ENCODE measurements at places on chromosomes 1 and 21.

DNA sequence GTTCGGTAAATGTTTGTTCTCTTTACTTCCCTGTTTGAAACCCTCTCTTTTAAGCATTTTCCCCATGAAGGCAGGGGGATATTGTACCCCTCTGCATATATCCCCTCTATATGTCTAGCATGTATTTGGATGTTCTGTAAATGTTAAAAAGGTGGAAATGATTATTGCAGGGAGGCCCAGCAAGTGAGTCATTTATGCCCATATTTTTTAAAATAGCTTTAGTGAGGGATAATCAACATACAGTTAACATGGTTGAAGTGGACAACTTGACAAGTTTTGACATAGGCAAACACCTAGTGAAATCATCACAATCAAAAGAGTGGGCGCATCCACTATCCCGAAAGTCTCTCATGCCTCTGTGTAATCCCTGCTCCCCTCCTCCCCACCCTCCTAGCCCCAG lies 20.8 kb upstream of the RGS16 start:
- no peak for DNase-seq

GRCh38 chr1:171794085-171794484 lies 12.6 kb downstream of the METTL13 start:
- peak; percentile 71 for DNase-seq

- peak; percentile 10 for DNase-seq
Observed at GRCh38 chr1:220300442-220301121, 28.3 kb upstream of the RAB3GAP2 start.

DNA sequence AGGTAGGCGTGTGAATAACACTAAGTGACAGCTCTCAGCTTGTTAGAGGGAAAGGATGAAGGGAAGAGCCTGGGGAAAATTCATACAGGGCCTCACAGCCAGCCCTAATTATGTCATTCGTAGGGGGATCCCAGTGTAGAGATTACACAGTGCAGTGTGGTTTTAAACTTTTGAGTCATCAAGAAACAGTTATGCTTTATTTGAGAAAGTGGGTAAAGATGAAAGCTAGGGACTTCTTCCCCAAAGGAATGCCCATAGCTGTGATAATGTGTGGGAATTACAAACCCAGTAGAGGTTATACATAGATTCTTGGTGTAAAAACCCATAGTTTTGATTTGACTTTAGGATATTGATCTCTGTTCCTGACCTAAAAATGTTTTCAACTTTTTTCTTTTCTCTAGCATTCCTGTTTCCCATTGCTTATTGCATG lies 1.9 kb downstream of the TTF2 start:
- no peak for DNase-seq

GRCh38 chr1:94006604-94007003 lies 97.4 kb upstream of the GCLM start:
- DNase-seq: no peak

- DNase-seq: no peak
Observed at GRCh38 chr1:245094954-245095353, 59.8 kb upstream of the KIF26B start.

- no peak for DNase-seq
Observed at GRCh38 chr1:29043274-29043965, 80.3 kb downstream of the TMEM200B start.

DNA sequence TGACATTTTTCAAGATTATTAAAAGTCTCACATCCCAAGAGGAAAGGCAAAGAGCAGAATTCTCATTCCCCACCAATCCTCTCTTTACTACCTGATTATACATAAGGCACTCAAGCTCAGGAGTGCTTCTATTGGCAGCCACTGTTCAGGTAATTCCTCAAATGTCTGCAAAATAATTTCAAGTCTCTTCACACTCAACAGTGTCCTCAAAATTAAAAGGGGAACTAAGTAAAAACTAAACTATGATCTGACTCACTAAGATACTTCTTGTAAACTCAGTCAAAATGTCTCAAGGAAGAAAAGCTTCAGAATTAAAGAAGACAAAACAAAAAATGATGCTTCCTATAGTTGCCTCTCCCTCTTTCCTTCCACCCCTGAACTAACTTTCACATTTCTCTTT lies 135.6 kb downstream of the GPATCH2 start:
- no peak for DNase-seq

DNA sequence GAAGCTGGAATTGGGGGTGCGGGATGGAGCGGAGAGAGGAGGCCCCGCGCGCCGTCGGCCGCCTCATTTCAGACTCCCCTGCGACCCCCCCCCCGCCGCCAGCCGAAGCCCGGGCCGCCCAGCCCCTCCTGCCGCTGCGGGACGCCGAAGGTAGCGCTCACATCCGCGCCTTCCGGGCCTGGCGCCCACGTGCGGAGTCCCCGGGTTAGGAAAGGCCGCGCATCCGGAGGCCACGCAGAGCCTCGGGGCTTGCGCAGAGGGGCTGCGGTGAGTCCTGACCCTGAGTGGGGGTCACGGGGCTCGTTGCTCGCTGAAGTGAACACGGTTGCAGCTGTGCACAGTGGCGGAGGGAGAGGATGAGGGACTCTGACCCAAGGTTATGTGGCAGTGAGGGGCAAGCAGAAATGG lies 552 bp upstream of the ZNF496 start:
- peak; percentile 68 for DNase-seq

DNA sequence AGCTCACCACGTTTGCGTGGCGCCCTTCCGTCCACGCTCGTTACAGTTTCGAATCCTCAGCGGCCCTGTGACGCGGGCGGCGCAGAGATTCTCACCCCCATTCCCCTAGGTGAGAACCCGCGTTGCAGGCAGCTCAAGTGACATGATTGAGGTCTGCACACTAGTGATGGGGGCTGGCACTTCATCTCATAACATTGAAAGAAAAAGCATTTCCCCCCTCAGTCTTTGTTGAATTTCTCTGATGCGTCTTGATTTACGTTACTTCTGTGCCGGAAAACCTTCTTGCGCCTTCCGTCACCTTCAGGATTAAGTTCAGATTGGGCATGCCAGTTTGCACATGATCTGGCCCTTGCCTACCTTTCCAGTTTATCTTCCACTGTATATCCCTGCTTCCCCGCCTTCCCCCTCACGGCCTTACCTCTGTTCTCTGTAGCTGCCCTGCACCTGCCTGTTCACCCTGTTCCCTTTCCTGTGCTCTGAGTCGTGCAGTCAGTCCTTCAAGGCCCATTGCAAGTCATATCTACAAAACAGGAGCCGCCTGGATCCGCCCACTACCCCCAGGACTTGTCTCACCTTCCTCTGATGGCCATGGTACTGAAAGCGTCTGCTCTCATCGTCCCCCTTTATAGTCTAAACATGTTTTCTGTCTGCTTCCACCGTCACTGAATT lies 1.1 kb downstream of the CTPS1 start:
- no peak for DNase-seq

DNA sequence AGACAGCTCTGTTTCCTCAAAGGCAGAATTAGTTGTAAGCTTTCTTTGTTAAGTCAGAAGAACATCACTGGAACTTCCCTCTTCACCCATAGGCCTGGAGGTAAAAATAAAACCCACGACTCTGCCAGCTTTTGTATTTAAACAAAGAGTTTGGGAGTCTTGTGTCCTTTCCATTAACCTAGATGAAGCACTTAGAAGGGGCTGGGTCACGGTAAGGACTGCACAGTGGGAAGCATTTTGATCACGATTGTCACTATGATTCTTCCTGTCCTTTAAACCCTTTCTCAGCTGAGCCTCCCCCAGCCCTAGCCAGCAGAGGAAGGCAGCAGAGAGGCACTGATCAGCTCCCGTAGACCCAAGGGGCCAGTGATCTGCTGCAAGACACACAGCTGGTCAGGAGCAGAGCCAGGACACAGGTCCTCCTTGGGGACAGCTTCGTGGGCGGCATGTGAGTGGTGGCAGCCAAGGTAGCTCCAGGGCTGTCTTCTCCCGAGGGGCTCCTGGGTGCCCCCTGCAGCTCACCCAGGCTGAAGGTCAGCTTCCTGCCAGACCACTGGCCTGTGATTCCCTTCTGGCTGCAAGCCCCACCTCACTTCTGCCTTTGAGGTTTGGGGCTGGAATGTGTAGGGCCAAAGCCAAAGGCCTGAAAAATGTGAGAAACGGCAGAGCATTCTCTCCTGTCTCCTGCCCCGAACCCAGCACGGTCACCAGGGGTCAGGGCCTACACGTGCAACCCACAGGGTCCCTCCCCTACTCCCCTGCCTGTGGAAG lies 4.0 kb upstream of the LAPTM5 start:
- DNase-seq: no peak

DNA sequence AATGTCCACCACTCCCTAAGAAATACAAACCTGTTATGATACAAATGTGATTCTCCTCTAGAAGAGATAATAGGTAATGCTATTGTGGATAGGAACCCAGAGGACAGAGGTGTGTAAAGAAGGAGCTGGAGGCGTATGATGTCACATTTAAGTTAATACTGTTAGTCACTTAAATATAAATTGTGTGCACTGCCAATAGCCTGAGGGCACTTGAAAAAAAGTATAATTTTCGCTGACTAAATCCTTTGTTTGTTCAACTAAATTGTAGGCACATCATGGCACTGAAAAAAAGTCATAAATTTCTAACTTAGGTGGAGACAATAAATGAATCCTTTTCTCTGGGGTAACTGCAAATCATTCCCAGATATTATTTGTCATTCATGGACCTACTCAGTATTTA lies 4.4 kb downstream of the RCSD1 start:
- DNase-seq: no peak

- DNase-seq: no peak
Observed at GRCh38 chr1:9394010-9394409, 101.3 kb downstream of the SPSB1 start.

Measured in SW 1271 (cell line).